Caki2 (cell line): ENCODE measurements at places on chromosomes 7 and 10.

DNA sequence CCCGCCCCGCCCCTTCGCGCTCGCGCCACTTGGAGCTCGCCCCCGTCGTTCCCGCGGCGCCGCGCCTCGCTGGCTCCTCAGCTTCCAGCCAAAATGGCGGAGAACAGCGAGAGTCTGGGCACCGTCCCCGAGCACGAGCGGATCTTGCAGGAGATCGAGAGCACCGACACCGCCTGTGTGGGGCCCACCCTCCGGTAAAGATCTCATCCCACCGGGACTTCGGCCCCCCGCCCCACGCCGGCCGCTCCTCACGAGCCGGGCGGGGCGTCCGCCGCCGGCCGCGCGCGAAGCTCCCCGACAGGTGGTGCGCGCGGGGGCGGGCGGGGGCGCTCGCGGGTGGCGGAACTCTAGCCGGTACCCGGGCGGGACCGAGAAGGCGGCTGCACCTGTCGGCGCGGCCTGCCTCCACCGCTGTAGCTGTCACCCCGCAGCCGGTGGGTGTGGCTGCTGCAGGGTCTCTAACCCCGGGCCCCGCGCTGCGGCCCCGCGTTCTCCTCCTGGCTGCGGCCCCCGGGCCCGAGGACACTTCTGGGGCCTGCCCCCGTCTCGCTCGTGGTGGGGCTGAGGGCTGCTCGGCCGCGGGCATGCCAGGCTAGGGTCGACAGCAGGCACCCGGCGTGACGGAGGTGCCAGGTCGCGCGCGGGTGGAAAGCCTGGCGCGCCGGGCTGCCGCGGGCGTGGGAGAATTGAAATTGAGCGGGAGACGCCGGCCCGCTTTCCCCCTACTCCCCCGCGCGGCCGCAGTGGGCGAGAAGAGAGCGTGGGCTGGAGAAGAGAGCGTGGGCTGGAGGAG, at the start of gene EXOC6:
Gene EXOC6, plus strand, starts transcription at position 80 of the 793 bp plus-strand sequence. Its CDS starts 14 bp downstream, at position 94.
- DNase-seq, result peak; percentile 70

DNA sequence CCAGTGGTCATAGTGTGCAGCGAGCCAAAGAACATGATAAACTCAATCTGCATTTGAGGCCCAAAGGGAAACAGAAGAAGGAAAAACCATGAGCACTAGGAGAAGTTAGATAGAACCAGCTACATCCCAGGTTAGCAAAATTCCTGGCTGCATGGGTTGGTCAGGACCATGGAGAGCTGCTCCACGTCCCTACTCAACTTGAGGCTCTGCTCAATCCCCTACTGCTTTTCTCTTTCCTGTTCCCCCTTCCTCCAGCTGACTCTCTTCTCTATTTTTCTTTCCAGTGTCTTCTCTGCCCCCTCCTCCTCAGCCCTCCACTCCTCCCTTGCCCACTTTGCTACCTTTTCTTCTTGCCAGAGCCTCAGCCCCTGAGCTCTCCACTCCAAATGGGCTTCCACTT, 21.9 kb upstream of the VSIR start:
- no peak for DNase-seq

DNA sequence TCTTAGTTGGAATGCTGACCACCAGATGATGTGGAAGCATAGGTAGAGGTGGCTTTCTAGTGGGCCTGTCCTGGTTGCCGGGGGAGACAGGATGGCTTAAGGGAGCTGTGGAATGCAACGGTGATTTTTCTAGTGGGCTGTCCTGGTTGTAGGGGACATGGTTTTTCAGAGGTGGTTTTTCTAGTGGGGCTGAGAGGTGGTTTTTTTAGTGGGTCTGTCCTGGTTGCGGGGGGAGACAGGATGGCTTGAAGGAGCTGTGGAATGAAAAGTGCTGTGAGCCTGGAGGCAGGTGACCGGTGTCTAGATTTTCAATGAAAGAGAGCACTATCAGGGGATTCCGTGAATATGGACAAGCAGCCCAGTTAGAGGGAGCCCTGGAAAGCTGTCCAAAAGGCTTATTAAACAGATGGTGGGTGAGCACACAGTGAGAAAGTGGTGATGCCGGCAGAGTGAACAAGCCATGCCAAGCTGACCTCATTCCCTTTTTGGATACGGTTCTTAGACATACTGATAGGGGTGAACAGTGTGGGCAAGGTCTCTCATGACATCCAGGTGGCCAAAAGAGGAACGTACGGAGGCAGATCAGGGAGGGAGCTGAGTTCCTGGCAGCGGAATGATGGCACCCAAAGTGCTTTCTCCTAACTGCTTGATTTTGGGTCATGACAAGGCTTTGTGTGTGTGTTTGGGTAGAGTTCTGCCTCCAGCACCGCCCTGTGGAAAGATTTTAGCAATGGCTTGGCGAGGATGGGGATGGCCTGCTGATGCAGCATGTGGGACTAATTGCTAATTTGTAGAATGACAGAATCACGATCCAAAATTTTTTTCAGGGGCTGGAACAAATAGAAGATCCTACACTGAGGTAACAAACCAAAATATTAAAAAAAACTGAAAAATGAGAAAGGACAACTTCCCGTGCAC, 126.6 kb downstream of the TMEM178B start:
- DNase-seq, result no peak

DNA sequence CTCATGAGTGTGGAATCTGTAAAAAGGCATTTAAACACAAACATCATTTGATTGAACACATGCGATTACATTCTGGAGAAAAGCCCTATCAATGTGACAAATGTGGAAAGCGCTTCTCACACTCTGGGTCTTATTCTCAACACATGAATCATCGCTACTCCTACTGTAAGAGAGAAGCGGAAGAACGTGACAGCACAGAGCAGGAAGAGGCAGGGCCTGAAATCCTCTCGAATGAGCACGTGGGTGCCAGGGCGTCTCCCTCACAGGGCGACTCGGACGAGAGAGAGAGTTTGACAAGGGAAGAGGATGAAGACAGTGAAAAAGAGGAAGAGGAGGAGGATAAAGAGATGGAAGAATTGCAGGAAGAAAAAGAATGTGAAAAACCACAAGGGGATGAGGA, 207.7 kb downstream of the ZEB1 start:
- DNase-seq, result no peak

DNA sequence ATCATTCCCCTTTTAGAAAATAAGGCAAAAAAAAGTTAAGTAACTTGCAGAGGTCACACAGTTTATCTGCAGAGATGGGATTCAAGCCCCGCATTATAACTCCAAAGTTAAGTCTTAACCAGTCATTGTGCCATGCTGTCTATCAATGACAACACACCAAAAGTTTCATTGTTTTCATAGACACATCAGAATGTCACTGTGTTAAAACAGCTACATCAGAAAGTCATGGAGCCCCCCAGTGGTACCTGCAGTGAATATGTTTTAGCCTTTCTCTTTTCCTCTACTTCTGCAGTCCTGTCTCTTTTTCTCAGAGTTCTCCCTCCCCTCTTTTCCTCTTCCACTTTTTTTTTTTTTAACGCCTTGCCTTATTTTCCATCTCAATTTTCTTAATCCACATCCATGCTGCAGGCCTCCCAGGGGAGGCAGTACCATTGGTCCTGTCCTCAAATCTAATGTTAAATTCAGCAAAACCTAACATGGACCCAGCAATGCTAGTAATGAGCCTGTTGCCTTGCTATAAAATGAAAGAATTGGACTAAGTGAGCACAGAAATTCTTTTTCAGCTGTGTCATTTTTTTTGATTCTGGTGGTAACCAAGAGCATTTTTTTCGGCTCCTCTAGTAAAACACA, 3.8 kb upstream of the NRCAM start:
- peak; percentile 51 for DNase-seq

DNA sequence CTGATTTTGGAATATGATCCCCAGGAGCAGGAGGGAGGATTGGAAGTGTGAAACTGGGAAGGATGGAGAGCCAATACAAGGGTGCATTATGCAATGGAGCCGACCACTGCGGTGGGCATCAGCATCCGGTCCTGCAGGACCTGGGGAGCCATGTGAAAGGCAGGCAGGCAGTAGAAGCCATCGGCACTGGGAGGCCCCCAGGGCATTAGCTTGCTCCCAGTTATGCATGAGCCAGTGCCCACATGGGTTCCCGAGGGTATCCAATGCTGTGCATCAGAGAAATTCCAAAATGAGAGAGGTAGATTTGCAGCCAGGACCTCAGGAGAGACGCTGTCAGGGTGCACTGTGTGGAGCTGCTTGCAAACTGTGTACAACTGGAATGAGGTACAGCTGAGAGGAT, 8.7 kb upstream of the KCP start:
- DNase-seq, result no peak

- no peak for DNase-seq
Measured at GRCh38 chr7:73973091-73973490, 54.9 kb upstream of the ELN start.

DNA sequence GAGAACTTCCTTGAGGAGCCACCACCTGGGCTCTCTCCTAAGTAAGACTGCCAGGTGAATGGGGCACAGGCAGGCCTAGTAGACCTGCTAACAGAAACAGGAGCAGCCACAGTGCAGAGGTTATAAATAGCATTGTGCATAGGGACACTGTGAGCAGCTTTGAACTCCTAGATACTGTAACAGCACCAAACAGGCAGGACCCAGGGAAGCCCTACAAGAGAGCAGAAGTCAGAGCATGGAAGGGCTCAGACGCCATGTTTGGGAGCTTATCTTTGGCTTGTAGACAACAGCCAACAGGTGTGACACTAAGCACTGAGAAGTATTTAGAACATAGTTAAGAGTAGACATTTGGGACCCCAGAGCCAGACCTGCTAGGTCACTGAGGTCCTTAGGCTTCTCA, 14.5 kb downstream of the XRCC2 start:
- no peak for DNase-seq
